ENCODE measurements at places on chromosomes 13 and 19. TPM values are rescaled to one million over a fixed set of nuclear protein-coding genes. Genes with fewer than 3 reads are reported as not detected.

Gene KLK1
- not detected for total RNA-seq

Gene RNF225
- 6.6 TPM for total RNA-seq

Gene TEX26
- total RNA-seq, result not detected

Gene PODNL1
- not detected for total RNA-seq

Gene FCGBP
- 1.4 TPM for total RNA-seq

Gene PIN1
- total RNA-seq, result 218 TPM

Gene STK11
- 51.5 TPM for total RNA-seq

Gene ONECUT3
- total RNA-seq, result not detected

Gene MAP4K1
- total RNA-seq, result 0.30 TPM

Gene CEACAM6
- not detected for total RNA-seq

Gene ADAMTSL5
- not detected for total RNA-seq

Gene AP2A1
- 115 TPM for total RNA-seq

Gene C19orf18
- total RNA-seq, result not detected

Gene ZNF570
- not detected for total RNA-seq

Gene FGF22
- not detected for total RNA-seq

Gene KANK3
- total RNA-seq, result 0.20 TPM

Gene PRODH2
- not detected for total RNA-seq

Gene CYP2F1
- total RNA-seq, result not detected

Gene KRTDAP
- not detected for total RNA-seq

Gene OR10H4
- not detected for total RNA-seq

Gene ZNF723
- total RNA-seq, result not detected

Data from MG63 (cell line).